ENCODE measurements at places on chromosomes 3 and 15.

GRCh38 chr3:79170021-79170420 is 597.8 kb downstream of the ROBO1 start:
- DNase-seq = no peak

GRCh38 chr3:43902415-43902814 is 211.7 kb downstream of the ABHD5 start:
- DNase-seq = no peak

DNA sequence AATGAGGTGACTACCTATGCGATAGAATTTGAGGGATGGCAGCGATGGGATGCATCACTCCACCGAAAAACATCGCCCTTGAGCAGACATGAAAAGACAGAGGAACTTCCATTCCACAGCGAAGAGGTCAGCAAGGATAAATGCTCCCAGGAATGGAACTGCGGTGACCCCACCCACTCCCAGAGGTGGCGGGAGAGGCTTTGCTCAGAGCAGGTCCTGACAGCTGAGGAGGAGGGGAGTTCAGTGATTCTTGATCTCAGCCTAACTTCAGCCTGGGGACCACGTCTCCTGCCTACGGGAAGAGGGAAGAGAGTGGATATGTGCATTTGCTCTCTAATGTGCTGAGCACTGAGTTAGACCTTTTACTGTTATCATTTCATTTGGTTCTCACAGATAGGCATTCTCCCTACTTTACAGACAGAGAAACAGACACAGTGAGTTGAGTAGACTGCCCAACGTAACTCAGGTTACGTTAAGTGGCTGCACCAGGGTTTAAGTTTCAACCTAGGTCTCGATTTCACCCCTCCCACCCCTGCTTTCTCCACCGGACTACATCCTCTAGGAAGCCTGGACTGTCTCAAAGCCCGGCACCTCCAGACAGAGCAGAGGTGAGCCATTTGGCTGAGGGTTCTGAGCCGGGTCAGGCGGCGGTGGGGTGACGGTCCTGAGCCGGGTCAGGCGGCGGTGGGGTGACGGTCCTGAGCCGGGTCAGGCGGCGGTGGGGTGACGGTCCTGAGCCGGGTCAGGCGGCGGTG is 170.0 kb downstream of the RAB11A start:
- no peak for DNase-seq

GRCh38 chr3:74119221-74119620 is 494.5 kb upstream of the PDZRN3 start:
- no peak for DNase-seq

DNA sequence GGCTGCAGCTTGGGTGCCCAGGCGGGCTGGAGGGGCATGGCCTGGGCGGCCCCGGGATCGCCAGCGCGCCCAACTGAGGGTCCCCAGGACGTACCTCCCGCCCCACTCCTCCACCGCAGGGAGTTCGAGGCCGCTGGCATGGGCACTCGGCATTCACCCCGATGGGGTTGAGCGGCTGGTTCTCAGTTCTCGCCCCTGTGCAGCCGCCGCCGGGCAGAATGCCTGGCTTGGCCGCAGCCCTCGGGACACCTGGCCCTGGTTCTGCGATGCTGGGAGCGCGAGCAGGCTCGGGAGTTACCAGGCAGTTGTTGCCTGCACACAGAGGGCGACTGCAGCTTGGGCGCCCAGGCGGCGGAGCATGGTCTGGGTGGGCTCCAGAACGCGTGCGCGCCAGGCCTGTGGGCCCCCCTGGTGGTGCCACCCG is 121.4 kb downstream of the LMLN start:
- DNase-seq = no peak

- DNase-seq = no peak
Observed at GRCh38 chr15:96037584-96037983, 292.9 kb upstream of the NR2F2 start.

DNA sequence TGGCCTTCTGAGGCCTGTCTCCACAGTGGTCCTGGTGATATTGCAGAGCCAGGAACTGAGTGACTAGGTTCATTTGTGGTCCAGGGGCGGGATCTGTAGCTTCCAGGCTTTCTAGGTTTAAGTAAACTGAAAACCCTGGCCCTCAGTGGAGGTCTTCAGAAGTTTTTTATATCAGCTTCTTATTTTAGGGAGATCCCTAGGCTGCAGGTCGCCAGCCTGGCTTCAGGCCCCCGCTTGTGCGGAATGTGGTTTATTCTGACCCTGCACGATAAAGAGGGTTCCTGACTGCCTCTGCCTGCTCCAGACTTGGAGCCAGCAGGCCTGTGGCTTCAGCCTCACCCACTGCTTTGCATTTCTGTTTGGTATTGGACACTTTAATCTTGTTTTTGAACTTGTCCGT is 133.9 kb upstream of the PLXNA1 start:
- no peak for DNase-seq

GRCh38 chr3:72187131-72187530 is 402.2 kb upstream of the PROK2 start:
- DNase-seq = no peak

GRCh38 chr3:95265129-95265528 is 1202.3 kb downstream of the NSUN3 start:
- DNase-seq = no peak

DNA sequence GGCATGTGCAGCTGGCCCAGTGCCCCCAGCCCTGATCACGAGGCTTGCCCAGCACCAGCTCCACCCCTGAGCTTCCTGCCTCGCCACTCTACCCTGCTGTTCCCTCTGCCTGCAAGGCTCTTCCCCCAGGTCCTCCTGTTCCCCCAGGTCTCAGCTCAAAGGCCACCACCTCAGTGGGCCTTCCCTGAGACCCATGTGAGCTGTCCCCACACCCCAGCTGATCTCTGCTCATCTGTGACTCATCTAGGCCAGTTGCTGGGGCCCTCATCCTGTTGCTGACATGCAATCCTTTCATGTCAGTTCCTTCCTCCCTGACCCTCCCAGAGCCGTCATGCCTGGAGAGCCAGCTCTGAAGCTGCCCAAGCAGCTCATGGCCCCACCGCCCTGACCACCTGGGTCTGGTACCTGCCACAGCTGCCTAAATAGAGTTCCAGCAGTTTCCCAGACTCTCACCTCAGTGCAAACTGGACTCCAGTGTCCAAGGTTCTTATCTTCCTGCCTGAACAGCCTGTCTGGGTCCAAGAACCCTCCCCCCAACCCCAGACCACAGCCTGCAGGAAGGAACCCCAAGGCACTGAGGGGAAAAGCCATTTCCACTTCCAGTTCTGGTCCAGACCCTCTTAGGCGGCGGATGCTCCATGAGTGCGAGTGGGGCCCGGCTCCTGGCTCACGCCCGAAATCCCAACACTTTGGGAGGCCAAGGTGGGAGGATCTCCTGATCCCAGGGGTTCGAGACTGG is 116.6 kb upstream of the IQSEC1 start:
- peak; percentile 42 for DNase-seq

DNA sequence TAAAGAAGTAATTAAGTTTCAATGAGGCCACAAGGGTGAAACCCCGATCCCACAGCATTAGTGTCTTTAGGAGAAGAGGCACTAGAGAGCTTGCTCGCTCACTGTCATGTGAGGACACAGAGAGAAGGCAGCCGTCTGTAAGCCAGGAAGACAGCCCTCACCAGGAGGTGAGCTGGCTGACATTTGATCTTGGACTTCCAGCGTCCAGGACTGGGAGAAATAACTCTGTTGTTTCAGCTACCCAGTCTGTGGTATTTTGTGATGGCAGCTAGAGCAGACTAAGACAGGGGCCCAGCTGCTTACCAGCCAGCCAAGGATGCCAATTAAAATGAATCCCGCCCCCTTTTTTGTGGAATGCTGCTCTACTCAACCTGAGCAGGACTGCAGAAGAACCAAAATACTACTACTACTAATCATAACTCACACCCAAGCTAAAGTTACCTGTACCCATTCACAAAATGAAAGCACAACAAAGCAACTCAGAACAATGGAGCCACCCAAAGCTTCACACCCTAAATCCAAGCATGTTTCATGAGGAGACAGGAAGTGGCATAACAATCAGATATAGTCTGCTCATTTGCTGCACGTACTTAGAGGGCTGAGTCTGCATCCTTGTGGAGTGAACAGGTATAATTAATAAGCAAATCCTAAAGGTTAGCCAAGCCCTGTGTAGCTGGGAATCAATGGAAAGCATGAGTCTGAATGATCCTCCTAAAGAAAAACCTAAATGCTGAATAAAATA is 35.6 kb upstream of the RHCG start:
- DNase-seq = no peak

- no peak for DNase-seq
Observed at GRCh38 chr3:20743553-20744321, 557.7 kb upstream of the SGO1 start.

GRCh38 chr3:53936347-53936746 is 44.7 kb upstream of the SELENOK start:
- no peak for DNase-seq

- DNase-seq = no peak
Observed at GRCh38 chr3:127193341-127193740, 410 bp downstream of the PRR23E start.

DNA sequence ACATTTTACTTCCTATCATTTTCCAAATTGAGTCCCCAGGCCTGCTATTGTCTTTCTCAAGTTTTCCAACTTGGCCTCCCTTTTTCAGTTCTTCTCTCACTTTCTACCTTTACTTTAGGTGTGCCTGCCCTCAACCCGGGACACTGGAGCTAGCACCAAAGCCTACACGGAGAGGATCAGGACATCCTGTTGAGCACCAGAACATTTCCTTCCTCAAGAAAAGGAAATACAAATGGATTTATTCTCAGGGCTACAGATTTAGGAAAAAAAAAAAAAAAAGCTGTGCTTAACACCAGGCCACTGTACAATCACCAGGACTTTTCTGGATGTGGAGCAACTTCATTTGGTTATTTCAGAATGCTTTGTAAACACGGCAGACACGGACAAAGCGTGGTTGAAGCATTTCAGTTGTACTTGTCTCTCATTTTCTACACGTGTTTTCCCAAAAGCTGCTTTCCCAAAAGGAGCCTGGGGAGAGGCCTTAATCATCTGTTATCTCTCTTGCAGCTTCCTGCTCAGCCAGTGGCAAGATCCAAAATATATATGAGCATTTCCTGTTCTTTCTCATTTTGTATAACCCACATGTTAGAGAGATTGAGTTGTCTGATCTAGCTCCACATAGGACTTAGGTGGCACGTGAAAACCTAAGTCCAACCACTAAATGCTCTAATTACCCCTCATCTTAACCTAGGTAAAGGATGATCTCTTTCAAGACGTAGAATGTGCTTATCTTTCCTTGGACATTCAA is 15.5 kb upstream of the ATP1B3 start:
- no peak for DNase-seq

GRCh38 chr15:32698773-32699390 is 18.9 kb upstream of the GREM1 start:
- DNase-seq = no peak

DNA sequence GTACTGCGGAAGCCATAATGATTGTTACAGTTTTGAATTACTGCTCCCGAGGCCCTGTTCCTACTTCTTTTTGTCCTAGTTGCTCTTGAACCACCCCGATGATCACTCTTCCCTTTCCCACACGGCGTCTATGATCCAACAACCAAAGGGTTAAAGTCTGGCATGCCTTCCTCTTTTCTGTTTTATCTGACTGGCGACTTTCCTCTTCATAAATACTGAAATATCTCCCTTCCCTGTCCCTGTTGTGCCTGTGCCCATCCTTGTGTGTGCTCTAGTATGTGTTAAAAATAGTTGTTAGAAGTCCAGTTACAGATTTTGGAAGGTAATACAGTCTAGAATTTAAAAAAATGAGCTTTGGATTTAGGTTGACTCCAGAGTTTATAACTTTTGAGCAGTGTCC is 83.6 kb downstream of the AKAP13 start:
- DNase-seq = no peak

GRCh38 chr3:157838457-157838856 is 267.8 kb downstream of the SHOX2 start:
- DNase-seq = no peak

DNA sequence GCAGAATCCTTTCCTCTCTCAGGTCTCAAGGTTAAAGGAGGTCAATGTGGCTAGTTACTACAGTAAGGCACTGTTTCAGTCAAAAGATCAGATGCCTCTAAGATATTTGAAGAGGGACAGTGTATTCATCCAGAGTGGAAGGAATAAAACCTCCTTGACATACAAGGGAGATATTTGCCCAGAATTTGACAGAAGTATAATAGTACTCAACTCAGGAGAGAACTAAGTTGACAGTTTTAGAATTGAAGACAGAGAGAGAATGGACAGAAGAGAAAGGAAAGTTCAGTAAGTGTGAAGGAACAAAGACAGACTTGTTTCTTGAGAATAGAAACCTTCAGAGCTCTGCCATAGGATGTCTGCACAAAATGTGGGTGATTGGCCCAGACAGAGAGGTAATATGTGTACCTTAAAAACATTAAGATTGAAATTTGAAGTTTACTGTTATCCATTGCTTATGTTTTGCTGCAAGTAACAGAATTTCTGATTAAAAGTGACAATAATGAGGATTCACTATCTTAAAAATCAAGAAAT is 507.1 kb downstream of the IGSF11 start:
- DNase-seq = no peak

DNA sequence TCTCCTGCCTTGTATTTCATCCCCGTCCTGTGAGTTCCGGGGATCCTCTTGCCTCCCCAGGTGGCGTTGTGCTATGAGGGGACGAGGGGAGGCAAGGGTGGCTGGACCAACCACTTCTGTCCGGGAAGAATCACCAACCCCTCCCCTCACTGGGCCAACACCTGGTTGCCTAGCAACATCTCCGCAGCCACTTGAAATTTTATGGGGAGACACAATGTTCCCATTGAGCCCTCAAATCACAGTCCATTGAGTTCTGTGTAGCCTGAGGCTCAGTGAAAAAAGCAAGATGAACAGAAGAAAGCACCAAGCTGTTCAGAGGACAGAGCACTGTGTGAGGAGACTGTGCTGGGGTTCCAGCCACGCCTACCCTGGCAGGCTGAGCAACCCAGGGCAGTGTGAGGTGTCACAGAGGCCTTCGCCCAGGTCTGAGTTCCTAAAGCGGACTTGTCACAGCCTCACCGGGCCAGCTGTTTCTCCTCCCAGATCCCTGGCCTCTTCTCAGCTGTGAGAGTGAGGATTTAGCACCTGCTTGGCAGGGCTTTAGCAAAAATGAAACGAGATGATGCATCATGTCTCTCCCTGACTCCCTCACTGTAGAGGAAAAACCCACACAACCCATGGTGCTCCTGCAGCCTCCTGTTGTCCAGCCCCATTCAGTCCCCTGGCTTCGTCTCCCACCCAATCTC is 76.8 kb downstream of the ATP2B2 start:
- DNase-seq = no peak

DNA sequence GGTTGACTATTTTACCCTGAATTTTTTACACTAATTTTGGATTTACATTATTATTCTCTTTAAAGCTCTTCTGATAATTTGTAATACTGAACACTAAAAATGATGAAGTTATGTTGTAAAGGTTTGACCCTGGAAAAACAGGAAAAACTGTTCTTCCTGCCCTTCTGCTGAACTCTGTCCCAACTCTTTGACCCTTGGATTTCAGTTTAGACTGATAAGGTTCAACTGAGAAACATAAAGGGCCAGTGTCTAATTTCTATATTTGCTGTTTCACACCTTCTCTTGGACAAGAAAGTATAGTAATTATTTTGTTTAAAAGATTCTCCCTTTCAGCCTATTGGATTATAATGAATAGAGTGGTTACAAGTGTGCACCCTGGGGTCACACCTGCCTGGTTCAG is 12.8 kb upstream of the TMOD3 start:
- no peak for DNase-seq

All from breast epithelium (tissue), 4 donors.